ENCODE measurements at places on chromosomes 6 and 20.
A peak's percentile ranks its signal among the peaks of the same experiment; 100 is the strongest.

- DNase-seq = no peak
Observed at GRCh38 chr20:16654858-16655535, 74.8 kb upstream of the SNRPB2 start.

DNA sequence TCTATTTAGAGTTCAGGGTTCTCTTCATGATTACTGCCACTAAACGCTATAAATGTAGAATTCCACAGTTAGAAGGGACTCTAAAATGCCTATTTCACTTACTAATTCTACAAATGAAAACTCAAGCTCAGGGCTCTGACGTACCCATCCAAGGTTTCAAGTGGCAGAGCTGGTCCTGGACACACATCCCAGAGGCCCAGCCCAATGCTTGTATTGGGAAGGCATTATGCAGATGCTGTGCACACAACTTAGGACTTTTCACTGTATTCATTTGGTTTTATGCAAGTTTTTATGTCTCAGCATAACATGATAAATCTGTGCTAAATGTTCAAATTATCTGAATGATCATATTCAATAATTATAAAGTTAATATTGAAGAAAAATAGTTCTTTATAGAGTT is 310.4 kb downstream of the PHF3 start:
- no peak for DNase-seq

DNA sequence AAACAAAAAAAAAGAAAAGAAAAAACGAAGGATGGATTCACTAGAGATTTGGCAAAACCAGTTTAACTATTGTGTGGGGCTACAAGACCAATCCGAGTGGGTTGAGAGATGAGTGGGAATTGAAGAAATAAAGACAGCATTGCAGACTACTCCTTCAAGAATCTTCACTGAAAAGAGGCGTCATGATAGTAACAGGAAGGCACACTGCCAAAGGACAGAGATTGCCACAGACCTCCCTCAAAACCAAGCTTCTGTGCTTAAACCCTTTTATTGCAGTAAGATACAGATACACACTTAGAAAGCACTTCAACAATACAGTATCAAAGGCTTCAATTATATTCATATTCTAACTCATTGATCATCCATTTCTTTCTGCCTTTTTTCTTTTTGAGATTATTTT is 103.9 kb downstream of the IPCEF1 start:
- no peak for DNase-seq

DNA sequence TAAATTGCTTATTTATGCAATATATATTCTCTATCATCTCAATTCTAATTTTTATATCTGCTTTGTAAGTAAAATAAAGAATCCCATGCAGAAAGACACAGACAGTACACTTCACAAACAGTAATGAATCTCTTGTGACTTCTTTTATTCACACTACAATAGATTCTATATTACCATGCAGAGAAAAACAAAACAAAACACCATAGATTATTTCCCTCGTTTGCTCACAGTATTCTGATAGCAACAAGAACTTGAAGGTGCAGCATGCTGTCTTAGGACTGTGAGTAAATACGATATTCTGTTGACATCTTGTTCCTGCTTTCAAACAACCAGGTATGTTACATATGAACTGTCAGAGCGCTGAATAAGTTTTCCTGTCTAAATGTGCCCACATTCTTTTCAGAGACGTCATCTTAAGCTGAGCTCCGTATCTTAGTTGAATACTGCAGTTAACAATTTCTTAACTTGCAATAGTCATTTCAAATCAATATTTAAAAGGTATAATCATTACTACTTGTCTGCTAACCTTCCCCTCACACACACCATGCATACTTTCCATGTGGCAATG is 140.1 kb downstream of the BTBD9 start:
- no peak for DNase-seq

DNA sequence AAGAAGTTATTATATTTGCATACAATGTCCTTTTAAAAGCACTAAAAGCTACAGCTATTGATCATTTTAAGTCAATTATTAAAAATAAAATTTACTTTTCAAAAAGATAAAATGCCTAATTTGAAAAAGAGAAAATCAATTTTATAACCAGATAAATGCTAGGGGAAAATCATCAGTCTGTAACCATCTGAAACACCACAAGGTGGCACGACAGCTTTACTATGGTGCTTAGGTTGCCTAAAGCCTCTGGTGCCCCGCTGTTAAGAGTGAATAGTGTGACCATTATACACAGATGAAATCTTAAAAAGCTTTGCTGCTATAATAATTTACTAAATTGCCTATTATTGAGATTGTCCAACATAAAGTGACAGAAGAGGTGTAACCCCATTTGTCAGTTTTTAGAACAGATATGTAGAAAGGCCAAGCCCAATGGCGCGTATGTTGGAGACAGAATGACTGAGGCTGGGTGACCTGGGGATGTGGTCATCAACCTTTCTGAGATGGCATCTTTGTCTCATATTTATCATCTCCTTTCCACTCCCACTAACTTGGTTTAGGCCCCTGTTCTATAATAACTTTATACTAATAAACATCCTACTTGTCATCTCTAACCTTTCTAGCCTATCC is 100.8 kb downstream of the MOXD1 start:
- DNase-seq = no peak

DNA sequence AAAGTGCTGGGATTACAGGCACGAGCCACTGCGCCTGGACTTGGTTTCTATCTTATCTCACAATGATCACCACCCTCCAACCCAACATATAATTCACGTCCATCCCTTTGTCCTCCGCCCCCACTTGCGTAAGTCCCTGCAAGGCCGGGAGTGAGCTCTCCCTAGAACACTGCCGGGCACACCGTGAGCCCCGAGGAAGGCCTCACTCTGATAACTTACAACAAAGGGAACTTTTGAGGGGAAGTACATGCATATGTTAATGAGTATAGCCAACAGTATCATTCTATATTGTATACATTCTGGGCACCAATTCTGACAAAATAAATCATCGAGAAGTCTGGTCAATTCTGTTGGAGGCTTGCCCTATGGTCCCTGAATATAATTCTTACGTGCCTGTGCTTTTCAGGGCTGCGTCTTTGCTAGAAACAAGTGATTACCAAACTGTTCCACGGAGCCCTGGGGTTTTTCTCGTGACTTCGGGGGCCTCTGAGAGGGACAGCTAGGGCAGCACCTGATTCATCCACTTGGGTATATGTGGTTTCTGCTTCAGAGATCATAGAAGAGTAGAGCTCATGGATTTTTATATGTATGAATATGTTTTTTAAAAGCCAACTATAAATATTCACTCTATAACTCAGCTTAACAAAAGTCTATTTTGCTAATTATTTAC is 469.8 kb upstream of the AGPAT4 start:
- DNase-seq = no peak

- DNase-seq = no peak
Observed at GRCh38 chr6:169083508-169083874, 170.2 kb downstream of the THBS2 start.

DNA sequence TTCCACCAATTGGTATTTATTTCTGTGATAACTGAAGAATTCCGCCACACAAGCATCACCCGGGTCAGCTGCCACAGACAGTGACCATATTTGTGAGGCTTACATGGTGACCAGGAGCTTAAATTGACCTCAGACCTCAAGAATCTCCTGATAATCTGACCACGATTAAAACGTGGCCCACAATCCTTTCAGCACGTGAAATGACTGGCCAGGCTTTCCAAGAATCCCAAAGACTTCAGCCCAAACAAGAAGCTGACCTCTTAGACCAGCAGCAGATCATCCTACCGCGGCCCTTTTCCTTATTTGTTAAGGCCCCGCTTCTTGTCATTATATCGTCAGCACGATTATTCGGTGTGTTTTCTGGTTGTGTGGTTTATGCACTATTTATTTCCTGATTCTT is 45.6 kb upstream of the CD93 start:
- DNase-seq = no peak

GRCh38 chr6:160439751-160440150 is 91.6 kb downstream of the SLC22A3 start:
- no peak for DNase-seq

DNA sequence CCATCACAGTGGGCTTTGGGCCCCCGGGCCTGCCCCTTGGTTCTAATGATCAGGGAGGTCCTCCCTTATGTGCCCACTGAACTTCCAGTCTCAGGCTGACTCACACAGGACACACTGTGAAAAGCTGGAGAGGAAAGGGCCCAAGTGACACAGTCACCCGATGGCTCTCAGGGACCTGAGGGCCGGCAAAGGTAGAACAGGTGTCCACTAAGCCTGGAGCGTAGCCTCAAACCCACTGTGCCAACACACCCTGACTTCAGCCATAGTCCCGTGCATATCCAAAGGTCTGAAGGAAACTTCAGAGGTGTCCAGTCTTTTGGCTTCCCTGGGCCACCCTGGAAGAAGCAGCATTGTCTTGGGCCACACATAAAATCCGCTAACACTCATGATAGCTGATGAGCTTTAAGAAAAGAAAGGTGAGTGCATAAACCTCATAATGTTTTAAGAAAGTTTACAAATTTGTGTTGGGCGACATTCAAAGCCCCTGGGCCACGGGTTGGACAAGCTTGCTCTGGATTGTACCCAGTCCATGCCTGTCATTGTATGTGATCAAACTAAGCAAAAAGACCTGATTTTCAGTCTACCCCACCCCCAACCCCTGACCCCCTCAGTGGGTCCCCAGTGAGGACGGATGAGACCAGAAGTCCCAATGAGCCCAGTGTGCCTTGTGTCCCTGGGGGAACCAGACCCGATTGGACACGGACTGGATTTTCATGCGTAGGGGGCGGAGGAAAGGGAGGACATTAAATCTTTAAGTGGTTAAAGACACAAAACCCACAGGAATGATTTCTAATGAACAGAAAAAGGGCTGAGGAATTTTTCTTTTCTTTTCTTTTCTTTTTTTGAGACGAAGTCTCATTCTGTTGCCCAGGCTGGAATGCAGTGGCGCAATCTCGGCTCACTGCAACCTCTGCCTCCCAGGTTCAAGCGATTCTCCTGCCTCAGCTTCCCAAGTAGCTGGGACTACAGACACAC is 6.1 kb downstream of the RAMACL start:
- DNase-seq = no peak

GRCh38 chr6:35170891-35171290 is 29.8 kb upstream of the TCP11 start:
- no peak for DNase-seq

DNA sequence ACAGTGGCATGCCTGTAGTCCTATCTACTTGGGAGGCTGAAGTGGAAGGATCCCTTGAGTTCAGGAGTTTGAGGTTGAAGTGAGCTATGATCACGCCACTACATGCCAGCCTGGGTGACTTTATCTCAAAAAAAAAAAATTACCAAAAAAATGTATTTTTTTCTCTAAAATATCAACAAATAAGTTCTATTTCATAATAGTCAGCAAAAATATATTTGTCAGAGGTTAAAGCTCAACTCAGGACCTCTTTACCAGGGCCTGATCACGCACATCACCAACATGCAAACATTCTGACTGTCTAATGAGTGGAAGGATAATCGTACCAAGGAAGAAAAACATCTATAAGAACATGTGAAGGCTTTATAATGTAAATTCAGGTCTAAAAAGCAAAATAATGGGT is 387.0 kb downstream of the SYNE1 start:
- DNase-seq = no peak

DNA sequence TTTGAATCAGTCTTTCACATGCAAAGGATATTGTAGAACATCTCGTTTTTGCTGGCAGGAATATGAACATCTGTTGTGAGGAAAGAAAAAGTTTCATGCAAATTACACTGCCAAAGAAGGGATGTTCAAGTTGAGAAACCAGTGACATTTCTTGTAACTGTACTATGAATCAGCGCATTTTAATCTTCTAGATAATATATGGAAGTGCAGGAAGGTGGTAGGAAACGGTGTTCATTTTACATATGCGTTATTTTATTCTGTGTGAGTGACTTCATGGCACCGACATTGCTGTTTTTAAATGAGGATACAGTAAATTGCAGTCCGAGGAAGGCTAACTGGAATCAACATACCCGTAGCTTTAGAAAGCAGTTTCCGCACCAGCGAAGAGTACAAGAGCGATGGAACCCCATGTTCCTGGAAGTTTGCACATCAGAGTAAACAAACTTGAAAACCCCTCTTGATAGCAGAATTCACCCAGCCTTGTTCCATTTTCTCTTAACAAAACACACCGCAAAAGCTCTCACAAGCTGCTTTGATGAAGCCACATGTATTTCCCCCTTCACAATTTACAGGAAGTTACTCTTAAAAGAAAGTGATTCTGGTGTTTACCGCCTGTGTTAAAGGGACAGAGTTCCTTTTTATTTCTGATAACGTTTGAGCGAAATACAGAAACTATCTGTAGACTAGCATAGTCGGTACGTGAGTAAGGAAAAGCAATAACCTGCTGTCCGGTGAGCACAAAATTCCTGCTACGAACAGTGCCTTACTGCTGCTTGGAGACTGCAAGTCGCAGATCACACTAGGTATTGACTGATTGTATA is 11.5 kb downstream of the PRDM1 start:
- DNase-seq = no peak

GRCh38 chr6:122289762-122290539 is 109.5 kb upstream of the HSF2 start:
- no peak for DNase-seq

GRCh38 chr6:89610149-89610642 is 28.4 kb downstream of the LYRM2 start:
- peak; percentile 38 for DNase-seq

DNA sequence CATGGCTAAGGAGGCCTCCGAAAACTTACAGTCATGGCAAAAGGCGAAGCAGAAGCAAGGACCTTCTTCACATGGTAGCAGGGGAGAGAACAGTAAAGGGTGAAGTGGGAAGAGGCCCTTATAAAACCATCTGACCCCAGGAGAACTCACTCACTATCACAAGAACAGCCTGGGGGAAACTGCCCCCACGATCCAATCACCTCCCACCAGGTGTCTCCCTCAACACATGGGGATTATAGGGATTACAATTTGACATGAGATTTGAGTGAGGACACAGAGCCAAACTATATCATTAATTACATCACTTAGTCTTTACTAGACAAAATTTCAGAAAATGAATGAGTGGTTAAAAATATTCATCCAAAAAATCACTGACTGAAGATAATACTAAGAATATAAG is 453.6 kb downstream of the COL12A1 start:
- DNase-seq = no peak

DNA sequence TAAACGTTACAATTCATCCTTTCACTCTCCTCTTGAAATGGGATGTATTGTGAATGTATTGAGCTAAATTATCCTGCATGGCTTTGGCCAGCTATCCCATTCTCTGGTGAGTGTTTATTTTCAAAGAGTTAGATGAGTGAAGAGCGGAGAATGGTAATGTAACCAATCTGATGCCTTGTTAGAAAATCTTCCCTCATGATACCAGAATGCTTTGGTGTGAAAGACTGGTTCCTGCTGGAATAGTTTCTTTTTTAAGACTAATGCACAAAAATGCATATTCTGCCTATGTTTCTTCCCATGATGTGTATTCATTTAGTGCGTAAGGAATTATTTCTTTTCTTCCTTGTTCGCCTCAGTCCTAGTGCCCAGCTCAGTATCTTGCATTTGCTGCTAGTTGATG is 506.7 kb downstream of the PRKN start:
- DNase-seq = no peak

- no peak for DNase-seq
Observed at GRCh38 chr20:21520702-21521595, 7.1 kb upstream of the NKX2-2 start.

GRCh38 chr6:158633127-158633526 is 11.4 kb downstream of the DYNLT1 start:
- DNase-seq = no peak

GRCh38 chr20:9179193-9179802 is 110.4 kb downstream of the PLCB4 start:
- DNase-seq = no peak

GRCh38 chr20:270517-270916 is 13.0 kb downstream of the DEFB132 start:
- no peak for DNase-seq

- DNase-seq = no peak
Observed at GRCh38 chr20:51837876-51838420, 35.6 kb upstream of the SALL4 start.
